Myocyte (in vitro differentiated cells): ENCODE measurements at places on chromosomes 16 and 17. TPM values are rescaled to one million over a fixed set of nuclear protein-coding genes. Genes with fewer than 3 reads are reported as not detected.

The HCRT gene
- total RNA-seq = not detected in 2 replicates

The CRHR1 gene
- total RNA-seq = 0.36 TPM in 1 of 2 replicates, not detected in the other

GRCh38 chr17:72124438-72124775 is 3.6 kb downstream of the SOX9 start:
- DNase-seq = no peak

- DNase-seq = no peak
Measured at GRCh38 chr16:38941-39892, 14.2 kb downstream of the POLR3K start.
